ENCODE measurements at places on chromosomes 2 and 18.

GRCh38 chr2:83191316-83191715, 1267.8 kb downstream of the SUCLG1 start:
- no peak for DNase-seq

DNA sequence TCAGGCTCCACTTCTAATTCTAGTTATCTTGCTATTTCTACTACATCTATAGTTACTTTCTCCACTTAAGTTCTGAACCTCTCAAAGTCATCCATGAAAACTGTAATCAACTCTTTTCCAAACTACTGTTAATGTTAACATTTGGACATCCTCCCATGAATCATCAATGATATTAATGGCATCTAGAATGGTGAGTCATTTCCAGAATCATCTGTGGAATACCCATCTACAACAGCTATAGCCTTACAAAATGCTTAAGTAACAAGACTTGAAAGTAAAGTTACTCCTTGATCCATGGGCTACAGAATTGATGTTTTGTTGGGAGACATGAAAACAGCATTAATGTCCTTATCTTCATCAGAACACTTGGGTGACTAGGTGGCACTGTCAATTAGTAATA, 35.4 kb downstream of the BARD1 start:
- DNase-seq, result no peak

DNA sequence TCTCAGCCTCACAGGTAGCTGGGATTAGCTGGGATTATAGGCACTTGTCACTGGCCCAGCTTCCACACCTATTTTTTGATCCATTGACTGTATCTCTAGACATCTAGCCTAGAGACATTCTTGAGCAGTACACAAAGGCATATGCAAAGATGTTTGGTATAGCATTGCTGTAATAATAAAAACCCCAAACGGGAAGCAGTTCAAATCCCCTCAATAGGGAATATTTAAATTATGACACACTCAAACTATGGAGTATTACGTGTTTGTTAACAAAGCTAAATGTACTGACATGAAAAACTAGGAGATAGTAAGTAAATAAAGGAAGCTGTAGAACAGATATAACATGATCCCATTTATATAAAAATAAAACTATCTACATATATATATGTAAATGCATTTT, 27.7 kb downstream of the DOK1 start:
- DNase-seq, result no peak

GRCh38 chr2:122236152-122236874, 480.9 kb downstream of the TSN start:
- DNase-seq, result no peak

Data from CD4-positive, alpha-beta T cell treated with Interleukin-6 at 100 ng/mL for 8 hours (primary cell).